ENCODE measurements at places on chromosomes 11 and 22.
A peak's percentile ranks its signal among the peaks of the same experiment; 100 is the strongest.

DNA sequence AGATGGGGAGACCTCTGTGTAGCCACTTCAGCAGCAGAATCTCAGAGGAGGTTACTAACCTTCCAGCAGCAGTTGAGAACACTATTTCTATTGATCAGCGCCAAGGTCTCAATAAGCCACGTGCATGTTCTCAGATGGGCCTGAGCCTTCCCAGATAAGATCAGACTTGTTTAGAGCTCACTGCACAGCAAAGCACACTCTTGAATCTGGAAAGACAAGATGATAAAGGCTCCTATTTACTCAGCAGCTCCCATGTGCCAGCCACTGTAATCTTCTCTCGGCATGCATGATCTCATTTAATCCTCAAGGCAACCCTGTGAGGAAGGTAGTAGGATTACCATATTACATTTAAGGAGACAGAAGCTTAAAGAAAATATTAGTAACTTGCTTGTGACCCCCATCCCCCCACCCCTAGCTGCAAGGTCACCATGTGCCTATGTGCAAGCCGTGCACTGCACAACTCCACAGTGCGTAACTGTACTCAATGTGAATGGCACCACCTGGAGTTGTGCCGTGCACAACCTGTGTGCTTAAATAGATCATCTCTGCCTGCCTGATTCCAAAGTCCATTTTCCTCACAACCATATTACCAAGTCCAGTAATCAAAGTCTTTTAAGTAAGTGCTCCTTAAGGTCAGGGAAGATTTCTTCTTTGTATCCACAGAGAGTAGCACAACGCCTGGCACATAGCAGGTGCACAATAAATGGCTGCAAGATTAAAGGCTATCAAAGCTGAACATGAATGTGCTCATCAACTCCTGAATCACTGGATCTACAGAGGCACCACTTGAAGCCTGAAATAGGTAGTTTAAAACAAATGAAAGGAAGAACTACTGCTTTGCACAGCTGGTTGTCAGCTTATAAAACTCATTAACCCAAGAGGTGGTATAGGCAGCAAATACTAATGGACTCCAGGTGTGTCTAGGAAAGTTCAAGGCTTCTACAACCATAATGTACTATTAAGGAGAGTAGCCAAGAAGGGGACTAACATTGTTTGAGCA is 293.8 kb downstream of the BUD13 start:
- no peak for DNase-seq

- DNase-seq: no peak
Observed at GRCh38 chr11:106461839-106462545, 384.5 kb downstream of the AASDHPPT start.

GRCh38 chr22:20989323-20990138 is 7.4 kb downstream of the LZTR1 start:
- DNase-seq: no peak

- DNase-seq: no peak
Observed at GRCh38 chr11:118674082-118674435, 5.4 kb downstream of the TREH start.

DNA sequence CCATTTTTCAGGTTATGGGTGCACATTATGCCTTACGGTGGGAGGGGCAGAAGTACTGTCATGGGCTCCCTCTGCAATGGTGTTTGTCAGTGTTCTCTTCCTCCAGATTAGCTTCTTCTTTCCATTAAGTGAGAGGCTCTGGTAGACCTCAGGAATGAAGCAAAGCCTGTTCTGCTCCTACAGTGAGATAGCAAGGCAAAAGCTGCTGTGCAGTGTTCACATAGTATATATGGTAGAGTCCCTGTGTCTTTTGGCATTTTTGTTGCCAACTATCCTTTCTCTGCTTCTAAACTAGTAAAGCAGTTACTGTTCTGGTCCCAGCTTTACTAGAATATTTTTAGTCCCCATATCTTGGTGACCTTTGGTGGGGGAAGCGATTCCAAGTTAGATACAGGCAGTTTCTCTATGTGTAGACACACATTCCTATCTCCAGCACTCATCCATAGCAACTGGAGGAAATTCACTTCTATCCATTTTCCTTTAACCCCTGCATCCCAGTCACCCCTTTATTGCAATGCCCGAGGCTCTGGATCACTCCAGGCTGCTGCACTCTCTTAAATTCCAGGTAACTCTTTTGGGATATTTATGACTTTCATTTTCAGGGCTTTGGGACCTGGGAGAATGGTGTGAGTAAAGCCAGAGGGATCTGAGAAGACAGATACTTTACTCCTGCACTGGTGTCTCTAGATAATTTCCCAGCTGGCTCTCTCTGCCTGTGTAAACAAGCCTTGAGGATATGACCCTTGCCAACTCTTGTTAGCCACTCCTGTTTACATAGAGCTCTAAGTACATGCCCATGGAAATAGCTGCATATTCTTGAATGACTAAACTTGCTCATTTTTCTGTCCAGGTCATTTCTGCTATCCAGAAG is 3.9 kb upstream of the TRIM34 start:
- DNase-seq: no peak

DNA sequence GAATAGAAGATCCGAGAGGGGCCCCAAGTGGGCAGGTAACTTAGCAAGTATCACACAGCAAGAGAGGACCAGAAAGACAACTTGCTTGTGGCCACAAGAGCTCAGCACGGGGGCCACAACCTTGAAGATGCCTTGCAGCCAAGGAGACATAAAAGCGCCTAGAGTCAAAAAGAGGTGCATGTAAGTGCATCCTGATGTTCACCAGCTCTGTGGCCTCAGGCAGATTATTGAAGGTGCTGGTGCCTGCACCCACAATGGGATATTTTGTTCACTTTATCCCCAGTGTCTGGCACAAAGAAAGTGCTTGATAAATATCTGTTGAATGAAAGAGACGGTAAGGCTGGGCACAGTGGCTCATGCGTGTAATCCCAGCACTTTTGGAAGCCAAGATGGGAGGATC is 106.0 kb upstream of the ASPHD2 start:
- DNase-seq: no peak

- DNase-seq: peak; percentile 17
Observed at GRCh38 chr11:60887556-60887955, 18.8 kb downstream of the PRPF19 start.

- DNase-seq: no peak
Observed at GRCh38 chr11:44776551-44777208, 49.9 kb downstream of the TSPAN18 start.

DNA sequence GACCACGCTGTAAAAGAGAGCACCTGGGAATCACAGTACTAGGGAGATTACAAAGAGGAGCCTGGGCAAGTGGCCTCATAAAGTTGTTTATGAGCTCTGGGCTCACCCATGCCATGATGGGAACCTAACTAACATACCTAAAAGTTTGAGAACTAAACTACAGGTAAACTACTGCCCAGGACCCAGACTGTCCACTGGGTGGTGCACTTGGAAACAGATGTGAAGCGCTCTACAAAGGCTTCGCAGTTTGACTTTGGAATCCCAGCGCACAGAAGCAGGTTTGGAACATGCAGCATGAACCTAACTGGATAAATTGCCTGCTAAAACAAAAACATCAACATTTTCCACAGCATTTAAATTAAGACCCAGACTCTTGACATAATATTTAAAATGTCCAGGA is 418.6 kb downstream of the FAM181B start:
- DNase-seq: no peak

- DNase-seq: no peak
Observed at GRCh38 chr11:35721651-35722282, 59.2 kb downstream of the TRIM44 start.

- DNase-seq: no peak
Observed at GRCh38 chr11:132438418-132438817, 1068.0 kb downstream of the NTM start.

DNA sequence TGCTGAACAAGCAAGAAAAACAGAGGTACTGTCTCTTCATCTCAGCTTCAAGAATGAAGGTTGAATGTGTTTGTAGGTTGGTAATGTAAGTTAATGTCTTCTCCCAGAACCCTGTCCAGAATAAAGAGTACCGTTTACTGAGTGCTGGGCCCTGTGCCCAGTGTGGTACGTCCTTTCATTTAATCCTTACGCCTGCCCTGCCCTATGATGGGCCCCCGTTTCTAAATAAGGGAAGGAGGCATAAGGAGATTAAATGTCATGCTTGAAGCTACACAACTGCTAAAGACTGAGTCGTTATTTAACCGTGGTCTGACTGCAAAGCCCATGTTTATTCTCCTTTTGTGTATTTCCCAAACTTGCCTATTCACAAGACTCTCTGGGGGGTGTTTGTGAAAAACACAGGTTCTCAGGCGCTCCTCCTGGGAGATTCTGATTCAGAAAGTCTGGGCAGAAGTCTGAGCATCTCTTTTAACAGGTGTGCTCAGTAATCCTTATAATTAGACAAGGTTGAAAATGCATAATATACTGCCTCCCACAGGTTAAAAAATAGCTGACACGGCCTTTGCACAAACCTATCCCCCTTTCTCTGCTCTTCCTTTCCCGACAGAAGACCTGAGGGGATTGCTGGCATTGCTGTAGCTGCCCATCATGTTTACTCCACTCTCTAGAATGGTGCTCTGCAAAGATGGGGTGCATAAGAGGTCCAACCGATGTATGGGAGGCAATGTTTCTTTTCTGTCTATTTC is 56.3 kb upstream of the ZBTB44 start:
- DNase-seq: no peak

GRCh38 chr11:102780491-102780918 is at the start of gene MMP10:
TSS of gene MMP10 (minus strand) at chr11:102780628. CDS start at chr11:102780591, 37 bp downstream.
- DNase-seq: no peak

DNA sequence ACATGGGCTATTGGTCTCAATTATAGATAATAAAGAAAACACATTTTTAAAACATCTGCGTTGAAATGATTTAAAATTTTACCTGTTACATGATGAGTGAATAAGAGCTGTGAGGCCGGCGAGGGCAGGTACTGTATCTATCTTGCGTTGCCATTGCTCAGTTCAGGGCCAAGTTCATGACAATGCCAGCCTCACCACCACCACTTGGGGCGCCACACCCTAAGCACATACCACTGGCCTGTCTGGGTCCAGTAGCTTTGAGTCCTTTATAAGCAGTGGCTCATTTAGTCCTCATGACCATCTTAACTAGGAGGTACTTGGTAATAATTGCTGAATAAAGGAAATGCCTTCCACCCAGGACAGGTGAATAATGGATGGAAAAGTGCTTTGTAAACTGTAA is 14.5 kb upstream of the MB start:
- DNase-seq: peak; percentile 28

All from T-cell (primary cell).